ENCODE measurements at places on chromosomes 3 and 15.

DNA sequence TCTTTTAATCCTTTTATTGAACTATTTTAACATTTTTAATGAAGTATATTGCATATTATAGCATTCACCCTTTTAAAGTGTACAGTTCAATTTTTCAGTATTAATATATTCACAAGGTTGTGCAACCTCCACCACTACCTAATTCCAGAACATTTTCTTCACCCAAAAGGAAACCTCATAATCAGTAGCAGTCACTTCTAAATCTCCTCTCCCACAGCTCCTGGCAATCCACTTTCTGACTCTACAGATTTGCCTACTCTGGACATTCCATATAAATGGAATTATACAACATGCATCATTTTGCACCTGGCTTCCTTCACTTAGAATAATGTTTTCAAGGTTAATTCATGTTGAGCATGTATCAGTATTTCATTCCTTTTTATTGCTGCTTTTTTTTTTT, 55.0 kb upstream of the HRH1 start:
- no peak for DNase-seq
- H3K27ac ChIP-seq, result no peak overlapping the region
- no peaks in the 10 kb centered on the region for H3K4me1 ChIP-seq
- H3K36me3 ChIP-seq, result no peaks in the 10 kb centered on the region
- no peak overlapping the region for H3K4me3 ChIP-seq
- peaks cover 4% of the 10 kb centered on the region for H3K27me3 ChIP-seq

- no peak overlapping the region for H3K4me3 ChIP-seq
- no peaks in the 10 kb centered on the region for H3K36me3 ChIP-seq
- no peak overlapping the region for H3K27ac ChIP-seq
- H3K4me1 ChIP-seq, result no peaks in the 10 kb centered on the region
- no peaks in the 10 kb centered on the region for H3K27me3 ChIP-seq
These were observed 84.2 kb downstream of the SEMA6D start for GRCh38 chr15:47801522-47801921.

DNA sequence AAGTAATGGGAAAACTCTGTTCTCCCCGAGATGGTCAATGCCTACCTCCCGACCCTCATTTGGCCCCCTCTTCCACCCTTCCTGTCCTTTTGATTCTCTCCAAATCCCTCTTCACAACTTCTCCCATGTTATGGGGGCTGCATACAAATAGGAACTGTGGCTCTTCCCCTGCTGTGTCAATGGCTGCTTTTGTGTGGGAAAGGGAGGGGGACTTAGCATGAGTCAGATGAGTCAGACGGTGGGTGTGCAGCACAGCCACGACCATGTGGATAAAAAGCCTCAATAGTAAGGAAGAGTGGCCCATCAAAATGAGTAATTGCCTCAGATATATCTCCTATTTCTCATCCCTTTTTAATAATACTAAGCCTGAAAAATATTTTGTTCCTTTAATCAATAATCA, 31.9 kb downstream of the SPATA16 start:
- H3K36me3 ChIP-seq, result no peaks in the 10 kb centered on the region
- no peak overlapping the region for H3K27ac ChIP-seq
- H3K27me3 ChIP-seq, result no peaks in the 10 kb centered on the region
- H3K4me1 ChIP-seq, result no peaks in the 10 kb centered on the region
- no peak for DNase-seq
- H3K4me3 ChIP-seq, result no peak overlapping the region

GRCh38 chr3:9831253-9831652, 12.6 kb downstream of the RPUSD3 start:
- H3K4me1 ChIP-seq, result no peaks in the 10 kb centered on the region
- no peak overlapping the region for H3K4me3 ChIP-seq
- H3K27ac ChIP-seq, result no peak overlapping the region
- no peak for DNase-seq

DNA sequence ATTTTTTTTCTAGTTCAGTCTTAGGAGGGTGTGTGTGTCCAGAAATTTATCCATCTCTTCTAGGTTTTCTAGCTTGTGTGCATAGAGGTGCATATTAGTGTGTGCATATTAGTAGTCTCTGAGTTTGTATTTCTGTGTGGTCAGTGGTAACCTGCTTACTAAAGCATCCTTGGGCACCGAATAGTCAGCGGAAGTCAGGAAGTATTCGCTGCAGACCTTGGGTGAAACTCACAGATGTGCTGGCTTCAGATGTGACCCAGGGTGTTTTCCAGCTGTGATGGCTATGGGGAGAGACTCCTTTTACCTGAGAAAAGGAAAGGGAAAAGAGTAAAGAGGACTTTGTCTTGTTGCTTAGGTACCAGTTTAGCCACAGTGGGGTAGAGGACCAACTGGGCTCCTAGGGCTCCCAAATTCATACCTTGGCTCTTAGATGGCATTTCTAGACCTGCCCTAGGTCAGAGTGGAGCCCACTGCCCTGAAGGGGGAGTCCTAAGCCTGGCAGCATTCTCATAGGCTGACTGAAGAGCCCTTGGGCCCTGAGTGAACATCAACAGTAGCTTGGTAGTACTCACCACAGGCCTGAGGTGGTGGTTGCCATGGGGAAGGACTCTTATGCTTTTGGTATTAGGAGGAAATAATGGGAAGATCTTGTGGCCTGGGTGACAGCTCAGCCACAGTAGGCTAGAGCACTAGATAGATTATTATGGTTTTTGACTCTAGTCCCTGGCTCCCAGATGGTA, 286.0 kb upstream of the ZPLD1 start:
- no peaks in the 10 kb centered on the region for H3K27me3 ChIP-seq
- H3K4me1 ChIP-seq, result no peaks in the 10 kb centered on the region
- no peaks in the 10 kb centered on the region for H3K36me3 ChIP-seq
- no peak overlapping the region for H3K27ac ChIP-seq
- H3K4me3 ChIP-seq, result no peak overlapping the region
- DNase-seq, result no peak

Measured in thymus (tissue), 14 donors.